Natural killer cell (primary cell): ENCODE measurements at places on chromosomes 11 and 22.
A peak's percentile ranks its signal among the peaks of the same experiment; 100 is the strongest.

DNA sequence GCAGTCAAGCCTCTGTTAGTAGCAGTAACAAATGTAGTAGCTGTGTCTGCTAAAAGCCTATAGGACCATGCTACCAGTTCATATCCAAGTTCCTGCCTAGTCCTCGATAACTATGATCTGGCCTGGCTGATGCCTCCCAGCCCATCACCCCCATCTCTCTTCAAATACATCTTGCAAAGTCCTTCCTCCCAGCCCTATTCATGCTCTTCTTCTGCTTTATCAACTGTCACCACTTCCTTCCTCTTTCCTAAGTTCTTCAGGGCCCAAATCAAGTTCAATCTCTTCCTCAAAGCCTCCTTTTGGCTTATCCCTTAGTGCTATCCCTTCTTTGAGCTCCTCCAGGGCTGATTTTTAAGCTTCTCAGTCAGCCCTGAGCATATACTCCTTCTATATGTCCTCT lies 150.9 kb upstream of the THY1 start:
- DNase-seq = no peak

DNA sequence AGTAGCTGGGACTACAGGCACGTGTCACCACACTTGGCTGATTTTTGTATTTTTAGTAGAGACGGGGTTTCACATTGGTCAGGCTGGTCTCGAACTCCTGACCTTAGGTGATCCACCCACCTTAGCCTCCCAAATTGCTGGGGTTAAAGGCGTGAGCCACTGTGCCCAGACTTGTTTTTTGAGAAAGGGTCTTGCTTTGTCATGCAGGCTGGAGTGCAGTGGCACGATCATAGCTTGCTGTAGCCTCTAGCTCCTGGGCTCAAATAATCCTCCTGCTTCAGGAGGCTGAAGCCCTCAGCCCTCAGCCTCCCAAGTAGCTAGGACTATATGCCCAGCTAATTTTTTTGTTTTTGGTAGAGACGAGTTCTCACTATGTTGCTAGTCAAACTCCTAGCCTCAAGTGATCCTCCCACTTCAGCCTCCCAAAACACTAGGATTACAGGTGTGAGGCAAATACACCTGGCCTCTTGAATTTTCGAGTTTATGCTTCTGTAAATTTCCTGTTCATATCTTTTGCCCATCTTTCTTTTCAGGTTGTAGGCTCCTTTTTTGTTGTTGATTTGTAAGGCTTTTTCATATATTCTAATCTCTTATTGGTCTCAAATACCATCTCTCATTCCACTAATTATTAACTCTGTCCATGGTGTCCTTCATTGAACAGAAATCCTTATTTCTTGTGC lies 3.4 kb upstream of the RBM4B start:
- no peak for DNase-seq

GRCh38 chr11:93145390-93145915 lies 52.3 kb downstream of the SLC36A4 start:
- no peak for DNase-seq

DNA sequence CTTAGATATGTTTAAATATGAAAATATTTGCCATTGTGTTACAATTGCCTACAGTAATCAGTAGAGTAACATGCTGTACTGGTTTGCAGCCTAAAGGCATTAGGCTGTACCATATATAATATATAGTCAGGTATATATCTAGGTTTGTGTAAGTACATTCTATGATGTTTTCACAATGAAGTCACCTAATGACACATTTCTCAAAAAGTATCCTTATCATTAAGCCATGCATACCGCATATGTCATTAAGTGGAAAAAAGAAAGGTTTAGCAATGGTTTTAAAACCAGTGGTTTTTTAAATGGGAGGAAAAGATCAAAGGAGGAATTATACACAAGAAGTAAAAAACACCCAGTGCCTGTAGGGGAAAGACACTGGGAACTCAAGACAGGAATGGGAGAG lies 122.7 kb downstream of the RBFOX2 start:
- DNase-seq = no peak

DNA sequence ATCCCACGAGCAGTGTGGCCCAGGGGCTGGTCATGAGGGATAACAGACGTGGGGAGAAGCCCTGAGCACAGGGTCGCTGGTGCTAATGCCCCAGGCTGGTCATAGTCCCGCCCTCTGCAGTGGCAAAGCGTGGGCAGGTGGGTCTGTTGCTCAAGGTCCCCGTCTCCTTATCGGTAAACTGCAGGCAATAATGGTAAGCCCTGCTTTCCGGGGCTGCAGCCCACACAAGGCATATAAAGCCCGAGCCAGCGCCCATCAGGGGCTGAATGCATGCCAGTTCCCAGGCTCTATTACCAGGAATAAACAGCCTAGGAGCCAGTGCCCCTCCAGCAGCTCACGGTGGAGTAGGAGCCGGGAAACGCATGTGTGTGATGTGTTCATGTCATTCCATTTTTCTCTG lies 261.0 kb downstream of the BRD1 start:
- no peak for DNase-seq

DNA sequence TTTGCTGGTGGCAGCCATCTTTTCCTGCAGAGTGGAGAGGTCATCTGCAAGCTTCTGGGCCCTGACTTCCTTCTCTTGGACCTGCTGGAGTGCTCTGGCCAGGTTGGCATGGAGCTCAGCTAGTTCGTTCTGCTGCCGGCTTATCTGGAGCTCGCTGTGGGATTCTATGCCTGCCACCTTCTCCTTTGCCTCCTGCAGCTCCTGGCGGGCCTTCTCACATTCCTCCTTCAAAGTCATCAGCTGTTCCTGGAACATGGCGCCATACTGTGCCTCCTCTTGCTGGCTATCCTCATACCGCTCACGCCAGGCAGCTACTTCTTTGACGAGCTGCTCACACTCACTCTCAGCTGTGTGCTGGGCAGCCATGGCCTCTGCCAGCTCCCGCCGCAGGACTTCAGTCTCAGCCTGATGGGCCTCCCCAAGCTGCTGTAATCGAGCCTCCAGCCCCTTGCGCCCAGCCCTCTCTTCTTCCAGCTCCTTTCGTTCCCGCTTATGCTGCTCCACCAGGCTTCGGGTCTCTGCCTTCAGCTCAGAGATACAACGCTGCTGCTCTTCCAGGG lies 16.1 kb downstream of the IL18BP start:
- DNase-seq = no peak

DNA sequence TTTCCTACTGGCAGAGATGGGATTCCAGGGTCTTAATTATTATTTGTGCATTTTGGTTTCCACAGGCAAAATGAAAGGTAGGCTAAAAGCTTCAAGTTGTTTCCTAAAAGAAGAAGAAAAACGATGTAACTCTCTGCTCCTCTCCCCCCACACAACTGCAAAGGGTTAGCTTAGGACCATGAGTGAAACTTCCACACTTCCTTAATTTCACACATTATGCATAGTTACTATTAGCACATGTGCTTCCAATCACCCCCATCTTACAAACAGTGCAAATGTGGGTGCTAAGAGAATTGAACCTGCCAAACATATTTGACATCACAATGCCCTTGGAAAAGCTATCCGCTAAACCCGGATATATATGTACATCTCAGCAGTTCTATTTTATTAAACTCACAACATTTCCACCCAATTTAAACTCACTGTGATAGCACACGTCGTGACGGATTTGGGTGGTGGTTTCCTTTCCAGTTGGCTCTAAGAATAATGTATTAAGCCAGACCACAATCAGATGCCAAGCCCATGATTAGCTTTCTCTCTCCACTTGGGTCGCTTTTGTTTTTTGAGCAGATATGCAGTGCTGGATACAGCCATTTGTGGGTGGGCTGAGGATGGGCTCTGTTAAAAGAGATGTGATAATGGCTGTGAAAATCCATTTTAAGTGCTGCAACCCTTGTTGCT lies 245.0 kb upstream of the POU2AF2 start:
- no peak for DNase-seq

- DNase-seq = no peak
These were observed 56.5 kb downstream of the PDHX start for GRCh38 chr11:34972892-34973291.

GRCh38 chr11:20397281-20397680 lies 9.8 kb downstream of the PRMT3 start:
- DNase-seq = peak; percentile 61

GRCh38 chr22:17638182-17638431 lies 450 bp upstream of the BCL2L13 start:
- no peak for DNase-seq

DNA sequence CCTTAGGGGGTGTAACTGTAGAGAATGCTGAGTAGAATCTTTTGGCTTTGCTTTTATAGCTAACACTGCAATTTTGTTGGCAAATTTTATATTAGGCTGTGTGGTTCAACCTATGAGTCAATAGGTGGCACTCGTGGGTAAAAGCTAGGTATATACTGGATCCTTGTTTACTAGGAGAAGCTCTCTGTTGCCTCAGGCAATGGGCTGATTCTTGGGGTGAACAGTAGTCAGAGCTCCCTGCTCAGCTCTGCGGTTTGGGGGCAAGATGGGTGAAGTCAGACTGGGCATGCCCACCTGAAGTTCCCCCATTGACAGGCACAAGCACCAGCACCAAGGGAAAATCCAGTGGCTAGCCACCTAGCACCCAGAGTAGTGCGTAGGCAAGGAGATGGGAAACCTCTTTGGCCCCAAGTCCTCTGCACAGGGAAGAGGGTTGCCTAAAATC lies 238.7 kb downstream of the FAM181B start:
- no peak for DNase-seq

DNA sequence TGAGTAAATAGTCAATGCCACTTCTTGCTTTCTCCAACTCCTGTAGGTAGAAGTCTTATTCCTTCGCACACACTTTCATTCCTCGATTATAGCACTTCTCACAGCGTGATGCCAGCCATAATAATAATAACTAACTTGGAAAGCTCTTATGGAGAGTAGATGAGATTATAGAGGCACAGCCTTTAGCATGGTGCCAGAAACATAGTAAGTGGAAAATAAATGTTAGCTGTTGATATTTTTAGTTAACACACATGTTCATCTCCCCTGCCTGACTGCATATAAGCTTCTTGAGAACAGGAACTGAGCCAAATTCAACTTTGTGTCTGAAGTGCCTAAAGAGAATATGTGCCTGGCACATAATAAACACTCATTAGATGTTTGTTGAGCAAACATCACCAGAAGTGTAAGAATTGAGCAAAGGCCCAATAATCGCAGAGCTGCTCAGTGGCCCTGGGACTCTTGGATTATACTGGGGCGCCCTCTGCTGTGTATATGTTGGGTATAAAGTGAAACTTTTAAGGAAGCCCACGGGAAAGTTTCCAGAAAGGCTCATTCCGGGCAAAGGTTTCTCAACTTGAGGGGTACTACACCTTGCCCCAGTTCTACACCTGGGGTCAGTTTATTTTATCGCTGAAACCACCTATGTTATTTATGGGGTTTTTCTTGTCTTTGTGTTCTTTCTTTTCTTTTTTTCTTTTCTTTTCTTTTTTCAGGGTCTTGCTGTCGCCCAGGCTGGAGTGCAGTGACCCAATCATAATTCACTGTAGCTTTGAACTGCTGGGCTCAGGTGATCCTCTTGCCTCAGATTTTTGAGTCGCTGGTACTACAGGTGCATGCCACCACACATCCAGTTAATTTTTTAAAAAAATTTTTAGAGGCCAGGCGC lies 22.3 kb downstream of the SLN start:
- no peak for DNase-seq

DNA sequence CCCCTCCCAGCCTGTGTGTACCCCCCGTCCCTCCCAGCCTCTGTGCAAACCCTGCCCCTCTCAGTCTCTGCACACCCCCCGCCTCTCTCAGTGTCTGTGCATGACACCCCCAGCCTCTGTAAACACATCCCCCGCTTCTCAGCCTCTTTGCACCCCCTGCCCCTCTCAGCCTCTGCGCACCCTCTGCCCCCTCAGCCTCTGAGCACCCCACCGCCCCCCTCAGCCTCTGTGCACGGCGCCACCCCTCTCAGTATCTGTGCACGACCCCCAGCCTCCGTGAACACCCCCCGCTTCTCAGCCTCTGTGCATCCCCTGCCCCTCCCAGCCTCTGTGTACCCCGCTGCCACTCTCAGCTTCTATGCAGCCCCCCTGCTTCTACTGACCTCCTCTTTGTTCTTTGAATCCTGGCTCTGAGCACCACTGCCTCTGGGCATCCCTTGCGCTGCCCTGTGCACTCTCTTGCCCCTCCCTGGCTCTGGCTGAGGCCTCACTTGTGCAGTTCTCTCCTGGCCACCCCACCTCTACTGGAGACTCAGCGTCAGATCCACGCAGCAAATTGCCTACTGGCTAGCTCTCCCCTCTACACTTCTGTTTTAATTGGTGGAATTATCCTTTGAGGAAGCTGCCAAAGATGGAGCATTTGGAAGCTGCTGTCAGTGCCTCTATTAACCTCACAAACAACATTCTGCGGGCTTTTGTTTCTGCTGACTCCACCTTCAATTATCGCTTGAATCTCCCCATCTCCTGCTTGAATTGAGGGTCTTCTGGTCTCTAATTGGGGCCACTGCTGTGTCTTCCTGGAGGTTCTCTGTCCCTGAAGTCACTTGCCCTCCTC lies 838.6 kb downstream of the TBC1D22A start:
- no peak for DNase-seq

DNA sequence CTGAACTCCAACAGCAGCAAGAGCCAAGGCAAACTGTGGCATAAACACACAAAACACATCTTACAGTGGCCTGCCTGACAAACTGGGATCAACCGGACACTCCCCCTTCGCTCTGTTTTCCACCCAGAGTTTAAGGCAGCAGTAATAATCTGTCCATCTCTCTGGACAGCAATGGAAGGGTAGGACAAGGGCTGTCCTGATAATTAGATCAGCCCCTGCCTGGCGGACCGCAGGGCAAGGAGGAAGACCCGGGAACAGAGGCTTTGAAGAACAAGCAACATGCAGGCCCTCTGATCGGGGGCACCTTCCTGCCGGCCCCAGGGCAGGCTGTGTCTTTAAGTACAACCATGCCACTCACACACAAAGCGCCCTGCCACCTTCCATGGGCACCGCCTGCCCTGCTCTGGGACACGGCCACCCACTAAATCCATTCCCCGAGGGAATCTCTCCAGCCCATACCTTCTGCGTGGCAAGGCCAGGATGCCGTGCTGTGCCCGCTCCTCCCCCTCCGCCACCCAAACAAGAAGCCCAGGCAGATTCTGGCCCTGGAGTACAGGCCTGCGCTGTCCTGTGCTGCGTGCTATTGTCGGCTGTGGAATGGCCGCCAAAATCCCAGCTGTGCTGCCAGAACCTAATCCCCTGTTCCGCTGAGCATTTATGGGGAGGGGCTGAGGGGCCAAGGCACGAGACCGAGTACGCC lies 38.8 kb downstream of the NUMA1 start:
- peak; percentile 46 for DNase-seq

GRCh38 chr11:24900514-24900913 lies 403.7 kb downstream of the LUZP2 start:
- DNase-seq = no peak

DNA sequence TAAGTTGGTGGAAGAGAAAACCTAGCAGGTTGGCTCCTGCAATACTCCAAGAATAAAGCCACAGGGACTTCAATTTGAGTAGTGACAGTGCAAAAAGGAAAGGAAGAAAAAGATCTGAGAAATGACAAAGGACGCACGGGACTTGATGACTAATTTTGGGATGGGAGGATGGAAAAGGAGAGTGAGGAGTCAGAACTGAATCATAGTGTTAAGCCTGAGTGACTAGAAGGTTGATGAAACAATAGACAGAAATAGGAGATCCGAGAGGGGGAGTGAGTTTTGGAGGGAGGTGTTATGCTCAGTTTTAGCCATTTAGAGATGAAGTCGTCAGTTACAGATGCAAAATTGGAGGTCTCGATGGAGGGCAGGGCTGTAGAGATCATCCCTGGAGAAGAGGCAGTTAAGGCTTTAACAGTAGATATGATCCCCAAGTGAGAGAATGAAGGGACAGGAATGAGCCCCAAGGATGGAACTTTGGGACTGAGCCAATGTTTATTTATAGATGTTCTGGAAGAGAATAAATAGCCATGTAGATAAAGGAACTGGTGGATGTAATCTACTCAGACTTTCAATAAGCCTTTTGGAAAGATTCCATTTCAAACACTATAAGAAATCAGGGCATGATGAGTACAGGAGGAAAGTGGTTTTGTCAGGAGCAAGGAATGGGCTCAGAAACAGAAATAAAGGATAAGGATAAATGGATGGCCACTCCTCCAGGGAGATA lies 108.9 kb upstream of the NCAM1 start:
- no peak for DNase-seq
